Esophagus muscularis mucosa (tissue), 4 donors: ENCODE measurements at places on chromosomes 7 and 10. TPM values are rescaled to one million over a fixed set of nuclear protein-coding genes. Genes with fewer than 3 reads are reported as not detected.
A peak's percentile ranks its signal among the peaks of the same experiment; 100 is the strongest.

DPY19L1 gene
- total RNA-seq, result 11.9 TPM

MALRD1 gene
- total RNA-seq, result 7.5 TPM

DNA sequence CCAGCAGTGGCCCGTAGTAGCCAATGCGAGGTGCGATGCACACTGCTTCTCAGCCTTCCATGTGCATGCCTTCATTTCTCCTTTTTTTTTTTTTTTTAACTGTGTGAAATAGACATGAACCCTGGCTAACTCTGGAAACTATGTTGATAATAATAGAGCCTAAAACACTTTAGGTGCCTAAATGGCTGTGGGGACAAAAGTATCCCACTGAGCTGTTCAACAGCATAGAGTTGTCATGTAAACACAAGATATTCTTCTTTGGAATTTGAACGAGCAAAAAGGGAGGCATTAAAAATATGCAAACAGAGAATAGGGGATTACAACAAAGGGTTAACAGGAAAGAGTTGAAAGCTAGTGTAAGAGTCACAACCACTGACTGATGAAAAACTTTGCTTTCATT lies 162.1 kb upstream of the NOBOX start:
- H3K4me1 ChIP-seq, result no peaks in the 10 kb centered on the region
- no peaks in the 10 kb centered on the region for H3K36me3 ChIP-seq
- H3K4me3 ChIP-seq, result no peak overlapping the region
- H3K27me3 ChIP-seq, result no peaks in the 10 kb centered on the region

- DNase-seq, result peak; percentile 80
- H3K27me3 ChIP-seq, result no peaks in the 10 kb centered on the region
- H3K36me3 ChIP-seq, result no peaks in the 10 kb centered on the region
- peaks cover 9% of the 10 kb centered on the region for H3K4me1 ChIP-seq
These were observed 4.6 kb downstream of the MGMT start for GRCh38 chr10:129471447-129472175.

- H3K27me3 ChIP-seq, result no peaks in the 10 kb centered on the region
- no peak for DNase-seq
- H3K4me3 ChIP-seq, result no peak overlapping the region
- no peak overlapping the region for H3K27ac ChIP-seq
These were observed 30.6 kb downstream of the POR start for GRCh38 chr7:75945297-75946168.

- no peaks in the 10 kb centered on the region for H3K4me1 ChIP-seq
- no peak for DNase-seq
- H3K27ac ChIP-seq, result no peak overlapping the region
- no peaks in the 10 kb centered on the region for H3K36me3 ChIP-seq
These were observed 111.6 kb upstream of the PTPRZ1 start for GRCh38 chr7:121761399-121761798.

DNA sequence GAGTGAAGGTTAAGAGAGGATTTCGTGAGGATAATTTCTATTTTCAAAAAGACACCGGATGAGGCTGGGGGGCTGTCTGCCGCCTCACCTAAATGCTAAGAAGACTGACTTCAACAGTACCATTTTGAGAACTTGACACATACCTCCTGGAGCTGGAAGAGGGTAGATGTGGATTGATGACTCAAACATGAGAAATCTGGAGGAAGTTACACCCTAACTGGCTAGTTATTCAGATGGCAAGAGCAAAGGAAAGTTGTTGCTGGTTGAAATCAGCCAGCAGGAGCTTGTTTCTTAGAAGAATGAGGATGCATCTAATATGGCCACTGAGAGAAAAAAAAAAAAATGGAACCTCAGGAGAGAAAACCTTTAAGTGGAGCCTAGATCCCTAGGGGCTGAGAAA lies 76.2 kb upstream of the KIAA1217 start:
- no peak overlapping the region for H3K4me3 ChIP-seq
- no peak for DNase-seq
- H3K4me1 ChIP-seq, result no peaks in the 10 kb centered on the region
- no peak overlapping the region for H3K27ac ChIP-seq
- no peaks in the 10 kb centered on the region for H3K27me3 ChIP-seq
